ENCODE measurements at places on chromosomes 2 and 18. TPM values are rescaled to one million over a fixed set of nuclear protein-coding genes. Genes with fewer than 3 reads are reported as not detected.
A peak's percentile ranks its signal among the peaks of the same experiment; 100 is the strongest.

Gene CACNB4
- polyA plus RNA-seq: 4.8 TPM

Gene MAP3K19
- 0.12 TPM for polyA plus RNA-seq

Gene LYG1
- polyA plus RNA-seq: 2.7 TPM

Gene DBI
- 307 TPM for polyA plus RNA-seq

Gene TEX44
- polyA plus RNA-seq: not detected

Gene LOXL3
- 7.2 TPM for polyA plus RNA-seq

GRCh38 chr2:10016802-10017258 is 26.5 kb upstream of the KLF11 start:
- DNase-seq: no peak

GRCh38 chr18:56517196-56517595 is 121.2 kb downstream of the TXNL1 start:
- DNase-seq: peak; percentile 74

DNA sequence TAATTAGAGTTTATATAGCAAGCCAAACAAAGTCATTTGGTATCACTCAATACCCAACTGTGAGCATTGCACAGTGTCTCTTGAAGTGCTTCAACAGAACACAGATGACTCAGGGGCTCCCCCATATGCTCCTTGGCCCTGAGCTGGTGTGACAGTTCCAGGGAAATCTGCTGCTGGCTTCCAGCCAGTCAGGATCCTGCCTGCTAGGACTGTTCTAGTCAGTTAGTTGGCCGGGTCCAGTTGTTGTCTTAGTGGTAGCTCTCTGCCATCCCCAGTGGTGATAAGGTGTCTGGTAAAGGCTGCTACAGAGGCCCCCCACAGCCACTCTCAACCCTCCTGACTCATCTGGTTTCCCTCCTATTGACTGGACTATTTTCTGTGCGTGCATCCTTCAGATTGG is 100.3 kb downstream of the IRS1 start:
- DNase-seq: peak; percentile 67

DNA sequence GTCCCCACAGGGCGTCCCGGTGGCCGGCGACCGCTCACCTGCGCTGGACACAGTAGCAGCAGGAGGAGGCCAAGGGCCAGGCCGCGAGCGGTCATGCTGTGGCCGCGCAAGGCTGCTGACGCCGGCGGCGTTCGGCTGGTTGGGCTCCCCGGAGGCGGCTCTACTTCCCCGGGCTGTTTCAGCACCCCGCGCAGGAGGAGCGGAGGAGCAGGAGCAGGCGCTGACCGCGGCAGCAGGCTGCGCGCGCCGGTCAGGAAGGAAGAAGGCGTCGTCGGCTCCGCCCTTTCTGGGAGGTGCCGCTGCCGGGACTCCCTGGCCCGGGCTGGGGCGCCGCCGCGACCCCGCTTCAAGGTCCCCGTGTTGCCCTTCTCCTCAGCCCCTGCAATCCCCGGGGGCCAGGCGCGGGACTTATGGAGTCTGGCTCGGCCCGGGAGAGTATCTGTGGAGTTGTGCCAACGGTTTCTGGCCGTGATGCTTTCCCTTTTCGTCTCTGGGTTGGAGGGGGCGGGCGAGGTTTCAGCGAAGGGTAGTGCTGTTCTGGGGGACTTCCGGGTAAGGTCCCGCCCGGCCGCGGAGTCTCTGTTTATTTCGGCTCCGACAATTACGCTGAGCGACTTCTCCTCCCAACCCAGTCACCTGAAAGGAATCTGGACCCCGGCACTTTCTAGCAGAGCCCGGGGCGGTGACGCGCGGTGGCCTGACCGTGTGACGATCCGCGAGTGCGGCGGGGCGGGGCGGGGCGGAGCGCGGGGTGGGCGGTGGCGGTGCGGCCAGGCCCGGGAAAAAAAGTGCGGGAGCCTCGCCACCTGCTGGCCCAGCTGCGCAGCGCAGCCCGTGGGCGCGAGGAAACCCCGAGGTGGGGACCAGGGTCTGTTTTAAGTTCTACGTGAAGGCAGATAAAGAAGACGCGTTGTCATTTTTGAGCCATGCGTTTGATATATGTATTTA is at the start of gene NPC1:
TSS of gene NPC1 (minus strand) at position 258 of the 948 bp plus-strand sequence. CDS start at position 95, 163 bp downstream.
- DNase-seq: peak; percentile 98

DNA sequence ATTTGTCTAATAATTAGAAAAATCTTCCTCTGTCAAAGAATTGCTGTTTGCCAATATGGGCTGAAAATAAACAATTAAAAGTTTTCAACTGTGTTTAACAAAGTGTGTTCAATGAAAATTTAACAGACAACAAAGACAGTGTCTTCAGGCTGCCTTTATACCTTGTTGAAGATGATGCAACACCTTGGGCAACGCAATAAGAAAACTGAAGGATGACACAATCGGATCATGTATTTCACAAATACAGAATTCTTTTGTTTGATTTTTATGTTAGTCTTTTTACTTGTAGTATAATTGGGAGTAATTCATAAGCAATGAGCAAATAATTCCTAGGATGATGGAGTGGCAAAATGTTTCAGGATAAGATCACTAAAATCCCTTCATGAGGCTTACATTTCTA is 27.8 kb downstream of the CHN1 start:
- no peak for DNase-seq

GRCh38 chr2:204691911-204692510 is 146.7 kb downstream of the PARD3B start:
- peak; percentile 85 for DNase-seq

DNA sequence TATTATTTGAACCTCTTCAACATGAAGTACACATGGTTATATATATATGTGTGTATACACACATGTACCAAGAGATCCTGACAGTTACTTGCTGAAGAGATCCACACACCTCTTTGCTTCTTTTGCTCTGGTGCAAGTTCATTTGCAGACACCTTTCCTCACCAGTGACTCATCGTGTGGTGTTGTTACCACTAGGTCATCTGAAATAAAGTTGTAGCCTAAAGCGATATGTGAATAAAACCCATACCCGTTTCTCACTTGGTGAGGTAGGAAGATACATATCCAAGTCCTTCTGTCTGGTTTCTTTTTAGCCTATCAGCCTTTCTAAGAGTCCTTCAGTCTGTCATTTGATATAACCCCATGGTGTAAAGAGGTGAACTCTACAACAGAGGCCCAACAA is 379.4 kb upstream of the RAB12 start:
- DNase-seq: no peak

- DNase-seq: no peak
Observed at GRCh38 chr2:197076652-197077051, 150.1 kb upstream of the PGAP1 start.

- DNase-seq: peak; percentile 24
Observed at GRCh38 chr2:17594533-17595401, 54.3 kb downstream of the VSNL1 start.

DNA sequence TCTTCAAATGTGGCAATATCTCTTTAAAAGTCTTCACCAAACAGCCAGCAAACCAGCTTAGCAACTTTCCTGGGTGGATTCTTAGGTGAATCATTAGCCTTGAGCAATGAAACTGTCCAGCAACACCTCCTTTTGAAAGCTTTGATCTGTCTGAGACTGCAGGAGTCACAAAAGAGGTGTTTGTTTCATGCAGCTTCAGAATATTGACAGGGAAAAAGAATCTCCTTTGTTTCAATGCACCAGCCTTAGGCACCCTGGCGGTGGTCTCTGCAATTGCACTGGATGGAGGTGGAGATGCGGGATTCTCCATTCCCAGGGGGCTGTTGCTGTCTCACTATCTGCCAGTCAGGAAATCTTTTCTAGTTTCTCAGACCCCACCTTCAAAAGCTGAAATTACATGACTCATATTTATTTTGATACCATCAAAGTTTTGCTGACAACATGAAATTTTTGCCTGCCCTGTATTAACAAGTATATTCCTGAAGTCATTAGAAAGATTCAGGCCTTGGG is 76.0 kb upstream of the DSG1 start:
- no peak for DNase-seq

- DNase-seq: no peak
Observed at GRCh38 chr2:21346984-21347383, 223.2 kb downstream of the TDRD15 start.

DNA sequence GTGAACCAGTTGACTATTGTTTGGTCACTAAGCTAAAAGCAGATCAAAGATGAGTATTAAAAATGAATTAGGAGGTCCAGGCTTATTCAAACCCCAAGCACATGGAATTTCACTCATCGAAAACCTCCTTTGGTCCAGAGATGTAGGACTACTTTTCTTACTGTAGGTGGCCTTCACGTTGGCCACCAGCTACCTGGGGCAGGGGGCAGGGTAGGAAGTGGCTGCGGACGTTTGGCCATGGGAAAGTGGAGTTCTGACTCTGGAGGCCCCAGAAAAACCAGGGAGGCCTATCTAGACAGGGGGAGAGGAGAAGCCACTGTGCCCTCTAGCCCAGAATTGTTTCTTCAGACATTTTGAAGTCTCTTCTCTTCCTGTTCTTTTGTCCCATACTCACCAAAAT is 31.8 kb upstream of the CABLES1 start:
- DNase-seq: no peak
